ENCODE measurements at places on chromosomes 7 and 10. TPM values are rescaled to one million over a fixed set of nuclear protein-coding genes. Genes with fewer than 3 reads are reported as not detected.

DNA sequence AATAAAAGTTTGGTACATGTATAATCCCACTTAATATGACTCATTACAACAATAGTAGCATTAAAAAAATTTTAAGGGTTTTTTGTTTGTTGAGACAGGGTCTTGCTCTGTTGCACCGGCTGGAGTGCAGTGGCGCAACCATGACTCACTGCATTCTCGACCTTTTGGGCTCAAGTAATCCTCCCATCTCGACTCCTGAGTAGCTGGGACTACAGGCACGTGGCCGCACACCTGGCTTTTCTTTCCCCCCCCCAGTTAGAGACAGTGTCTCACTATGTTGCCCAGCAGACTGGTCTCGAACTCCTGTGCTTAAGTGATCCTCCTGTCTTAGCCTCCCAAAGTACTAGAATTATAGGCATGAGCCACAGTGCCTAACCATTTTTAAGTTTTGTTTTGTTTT is 40.7 kb downstream of the KMT2C start:
- DNase-seq = no peak
- no peaks in the 10 kb centered on the region for H3K36me3 ChIP-seq
- H3K27me3 ChIP-seq = no peaks in the 10 kb centered on the region
- H3K27ac ChIP-seq = no peak overlapping the region
- no peak overlapping the region for H3K4me3 ChIP-seq

GRCh38 chr7:150936018-150936417 is 42.1 kb downstream of the KCNH2 start:
- no peaks in the 10 kb centered on the region for H3K4me1 ChIP-seq
- DNase-seq = no peak
- H3K36me3 ChIP-seq = no peaks in the 10 kb centered on the region
- peaks cover 3% of the 10 kb centered on the region for H3K27me3 ChIP-seq
- no peak overlapping the region for H3K27ac ChIP-seq
- H3K4me3 ChIP-seq = no peak overlapping the region

Gene MAGI2
- 1.3 TPM for total RNA-seq

Gene COX19
- 7.5 TPM for total RNA-seq

Data from psoas muscle (tissue), 8 donors.